ENCODE measurements at places on chromosomes 2 and 18.

GRCh38 chr2:36677386-36677785 lies 19.1 kb upstream of the VIT start:
- DNase-seq, result no peak

- no peak for DNase-seq
Measured at GRCh38 chr18:13407484-13407883, 188.9 kb downstream of the LDLRAD4 start.

DNA sequence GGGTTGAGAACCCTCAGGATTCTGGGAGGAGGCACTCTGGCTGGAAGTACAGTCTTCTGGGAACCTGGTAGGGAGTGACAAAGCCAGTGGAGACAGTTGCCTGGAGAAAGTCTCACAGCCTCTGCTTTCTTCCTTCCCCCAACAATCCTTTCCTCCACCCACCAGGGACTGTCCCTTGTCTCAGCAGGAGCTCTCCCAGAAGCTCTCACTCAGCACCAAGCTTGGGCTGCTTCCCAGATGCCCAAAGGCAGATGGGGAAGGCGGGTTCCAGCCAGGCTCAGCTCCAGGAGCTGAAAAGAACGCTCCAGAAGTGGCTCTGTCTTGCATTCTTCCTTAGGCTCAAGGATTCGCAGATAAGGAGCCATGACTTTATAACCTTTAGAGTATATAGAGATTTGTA lies 7.6 kb upstream of the NAGK start:
- DNase-seq, result no peak

GRCh38 chr2:68767031-68767961 lies 32.7 kb downstream of the ARHGAP25 start:
- DNase-seq, result no peak

GRCh38 chr18:27713738-27714095 lies 463.2 kb downstream of the CDH2 start:
- DNase-seq, result no peak

GRCh38 chr18:33014060-33014796 lies 241.4 kb upstream of the KLHL14 start:
- DNase-seq, result no peak

GRCh38 chr2:26786207-26787028 lies 562 bp downstream of the CENPA start:
- peak; percentile 54 for DNase-seq

DNA sequence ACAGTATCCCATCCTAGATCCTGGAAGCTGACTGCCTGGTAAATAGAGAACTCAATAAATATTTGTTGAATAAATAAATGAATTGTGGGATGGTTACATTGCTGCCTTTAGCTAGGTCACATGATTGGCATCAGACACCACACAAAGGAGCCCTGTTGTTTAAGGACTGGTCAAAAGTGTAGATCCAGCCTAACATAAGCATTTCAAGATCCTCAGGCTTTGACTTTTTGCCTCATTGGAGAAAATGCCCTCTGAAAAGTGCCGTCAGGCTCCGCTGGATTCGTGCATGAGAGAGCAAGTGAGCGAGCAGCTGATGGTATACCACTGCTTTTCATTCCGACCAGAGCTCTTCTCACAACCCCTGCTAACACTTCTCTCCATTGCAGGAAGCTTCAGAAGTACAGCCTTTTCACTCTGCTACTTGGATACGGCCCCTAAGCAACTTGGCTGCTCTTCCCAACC lies 1.3 kb upstream of the ZNF24 start:
- DNase-seq, result no peak

GRCh38 chr2:34899079-34899478 lies 1300.0 kb upstream of the FAM98A start:
- no peak for DNase-seq

GRCh38 chr2:27804146-27804545 lies 32.6 kb downstream of the MRPL33 start:
- DNase-seq, result no peak

- no peak for DNase-seq
Measured at GRCh38 chr2:60438131-60438530, 115.3 kb downstream of the BCL11A start.

DNA sequence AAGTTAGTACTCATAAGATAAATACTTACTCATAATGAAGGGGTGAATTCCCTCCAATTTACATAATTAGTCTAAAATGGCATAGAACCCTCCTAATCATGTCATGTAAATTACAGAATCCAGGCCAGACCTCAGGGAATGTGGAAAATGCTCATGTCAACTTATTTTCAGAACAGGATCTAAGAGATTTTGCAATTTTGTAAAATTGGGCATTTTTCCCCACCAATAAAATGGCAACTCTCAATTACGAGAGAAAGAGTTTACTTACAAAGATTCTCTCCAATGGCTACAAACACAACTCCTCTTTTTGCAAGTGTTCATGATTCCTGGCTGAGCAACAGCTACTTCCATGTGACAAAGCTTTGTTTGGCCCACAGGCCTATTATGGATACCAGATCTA lies 33.8 kb upstream of the SP5 start:
- DNase-seq, result no peak

DNA sequence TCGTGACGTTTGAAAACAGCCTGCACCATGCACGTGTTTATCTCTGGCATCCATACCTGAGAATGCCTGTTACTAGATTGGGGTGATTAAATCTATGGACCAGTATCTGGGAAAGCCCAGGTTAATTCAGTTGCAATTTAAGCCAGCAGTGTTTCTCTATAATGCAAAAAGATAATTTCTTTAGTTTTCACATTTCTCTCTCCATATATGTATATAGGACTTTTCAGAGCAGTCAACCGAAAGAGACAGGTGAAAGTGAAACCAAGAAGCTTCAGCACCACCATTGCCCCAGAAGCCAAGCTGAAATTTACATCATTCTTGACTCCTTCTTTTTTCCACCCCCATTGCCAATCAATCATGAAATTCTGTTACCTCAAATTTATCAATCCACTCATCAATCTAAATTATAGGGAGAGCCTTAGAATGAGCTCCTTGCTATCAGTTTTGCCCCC lies 2.7 kb upstream of the LRP2 start:
- DNase-seq, result no peak

DNA sequence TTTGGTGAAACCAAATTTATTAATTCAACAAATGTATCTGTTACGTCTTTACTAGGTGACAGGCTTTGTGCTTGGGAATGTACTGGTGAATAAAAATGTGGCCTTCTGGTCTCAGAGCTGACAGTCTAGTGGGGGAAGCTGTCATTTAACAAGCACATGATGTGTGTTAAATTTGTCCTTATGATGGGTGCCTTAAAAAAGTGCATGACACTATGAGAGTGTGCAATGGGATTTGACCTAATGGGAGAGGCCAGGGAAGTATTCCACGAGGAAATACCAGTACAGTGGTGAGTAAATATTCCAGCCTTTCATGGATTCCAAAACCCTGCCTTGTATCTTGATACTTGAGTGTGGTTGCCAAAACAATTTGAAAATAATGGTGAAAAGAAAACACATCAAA lies 308.9 kb downstream of the PLCL1 start:
- no peak for DNase-seq

DNA sequence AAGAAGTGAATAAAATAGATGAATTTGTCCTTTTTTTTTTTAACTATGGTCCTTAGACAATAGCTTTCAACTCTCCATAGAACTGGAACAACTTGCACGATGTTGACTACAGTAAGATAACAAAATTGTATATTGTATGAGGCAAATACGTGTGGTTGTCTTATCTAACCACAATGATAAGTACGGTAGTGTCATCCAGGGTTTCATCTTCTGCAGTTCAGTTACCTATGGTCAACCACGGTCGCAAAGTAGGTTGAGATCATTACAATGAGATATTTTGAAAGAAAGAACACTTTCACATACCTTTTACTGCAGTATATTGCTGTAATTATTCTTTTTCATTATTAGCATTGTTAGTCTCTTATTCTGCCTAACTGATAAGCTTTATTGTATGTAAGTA lies 295.2 kb downstream of the PARD3B start:
- no peak for DNase-seq

DNA sequence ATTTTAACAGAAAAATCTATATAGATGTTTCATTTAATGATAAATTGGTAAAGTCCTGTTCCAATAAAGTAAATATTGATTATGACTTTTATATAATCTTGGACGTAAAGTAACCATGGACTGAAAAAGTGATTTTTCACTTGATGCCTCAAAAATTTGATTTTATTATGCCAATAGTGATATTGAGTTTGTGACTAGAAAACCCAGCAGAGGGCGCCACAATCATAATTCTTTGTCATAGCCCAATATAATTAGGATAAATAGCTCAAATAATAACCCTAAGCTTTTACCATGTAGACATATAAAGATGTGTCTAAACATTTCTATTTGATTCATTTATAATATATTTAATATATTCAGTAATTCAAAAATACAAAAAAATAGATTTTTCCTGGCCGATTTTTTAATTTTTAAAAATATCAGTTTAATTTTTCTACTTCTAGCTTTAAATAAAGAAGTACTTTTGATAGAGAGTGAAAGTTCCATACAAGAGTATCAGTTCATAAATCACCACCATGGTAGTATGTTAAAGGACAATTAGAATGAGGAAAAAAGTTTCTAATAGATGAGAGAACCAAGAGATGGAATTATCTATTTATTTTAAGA lies 30.7 kb downstream of the CAMKMT start:
- peak; percentile 70 for DNase-seq

- no peak for DNase-seq
Measured at GRCh38 chr2:108983061-108983460, 6.0 kb downstream of the EDAR start.

DNA sequence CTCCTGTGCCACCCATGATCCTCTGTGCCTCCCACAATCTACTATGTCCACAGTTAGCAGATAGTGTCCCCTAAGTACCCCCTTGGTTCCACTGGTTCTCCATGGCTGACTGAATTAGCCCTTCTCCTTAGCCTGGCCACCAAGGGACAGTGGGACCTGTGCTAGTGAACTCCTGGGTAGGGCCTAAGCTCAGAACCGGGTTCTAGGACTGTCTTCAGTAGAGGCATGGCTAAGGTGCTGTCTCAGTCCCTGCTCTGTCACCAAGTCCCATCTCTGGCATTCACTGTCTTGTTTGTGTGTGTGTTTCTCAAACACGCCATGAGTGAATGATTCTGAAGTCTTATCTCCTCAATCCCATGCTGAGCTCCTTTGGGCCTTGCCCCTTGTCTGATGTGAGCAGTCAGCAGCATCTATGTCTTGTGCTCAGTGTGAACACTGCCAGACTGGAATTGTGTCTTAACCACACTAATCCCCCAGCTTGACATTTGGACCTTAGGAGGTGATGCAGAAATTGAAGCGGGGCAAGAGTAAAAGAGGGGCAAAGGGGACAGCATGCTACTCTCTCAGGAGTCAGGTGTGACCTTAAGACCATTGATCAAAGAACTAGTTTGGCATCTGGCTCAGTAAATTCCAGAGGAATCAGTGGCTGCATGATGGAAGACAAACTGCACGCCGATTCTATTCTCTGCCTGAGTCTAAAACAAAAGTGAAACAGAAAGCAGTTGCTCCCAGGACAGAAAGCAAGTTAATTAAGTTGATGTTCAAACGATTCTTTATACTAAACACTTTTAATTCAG lies 190.5 kb downstream of the ALPK2 start:
- DNase-seq, result no peak

GRCh38 chr2:51153236-51153635 lies 121.3 kb upstream of the NRXN1 start:
- no peak for DNase-seq

DNA sequence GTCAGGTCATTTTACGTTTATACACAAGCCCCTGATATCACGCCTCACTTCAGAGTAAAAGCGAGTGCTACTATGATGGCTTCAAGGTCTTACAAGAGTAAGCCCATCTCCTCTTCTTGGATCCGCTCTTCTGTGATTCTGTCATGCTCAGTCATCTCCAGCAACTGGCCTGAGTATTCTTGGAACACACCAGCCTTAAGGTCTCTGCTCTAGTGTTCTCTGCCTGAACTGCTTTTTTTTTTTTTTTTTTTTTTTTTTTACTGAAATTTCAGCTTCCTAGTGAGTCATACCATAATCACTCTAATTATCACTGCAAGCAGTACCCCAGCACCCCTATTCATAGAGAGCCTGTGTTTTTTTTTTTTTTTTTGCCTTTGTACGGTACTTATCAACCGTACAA lies 1228.9 kb downstream of the CNTNAP5 start:
- no peak for DNase-seq

DNA sequence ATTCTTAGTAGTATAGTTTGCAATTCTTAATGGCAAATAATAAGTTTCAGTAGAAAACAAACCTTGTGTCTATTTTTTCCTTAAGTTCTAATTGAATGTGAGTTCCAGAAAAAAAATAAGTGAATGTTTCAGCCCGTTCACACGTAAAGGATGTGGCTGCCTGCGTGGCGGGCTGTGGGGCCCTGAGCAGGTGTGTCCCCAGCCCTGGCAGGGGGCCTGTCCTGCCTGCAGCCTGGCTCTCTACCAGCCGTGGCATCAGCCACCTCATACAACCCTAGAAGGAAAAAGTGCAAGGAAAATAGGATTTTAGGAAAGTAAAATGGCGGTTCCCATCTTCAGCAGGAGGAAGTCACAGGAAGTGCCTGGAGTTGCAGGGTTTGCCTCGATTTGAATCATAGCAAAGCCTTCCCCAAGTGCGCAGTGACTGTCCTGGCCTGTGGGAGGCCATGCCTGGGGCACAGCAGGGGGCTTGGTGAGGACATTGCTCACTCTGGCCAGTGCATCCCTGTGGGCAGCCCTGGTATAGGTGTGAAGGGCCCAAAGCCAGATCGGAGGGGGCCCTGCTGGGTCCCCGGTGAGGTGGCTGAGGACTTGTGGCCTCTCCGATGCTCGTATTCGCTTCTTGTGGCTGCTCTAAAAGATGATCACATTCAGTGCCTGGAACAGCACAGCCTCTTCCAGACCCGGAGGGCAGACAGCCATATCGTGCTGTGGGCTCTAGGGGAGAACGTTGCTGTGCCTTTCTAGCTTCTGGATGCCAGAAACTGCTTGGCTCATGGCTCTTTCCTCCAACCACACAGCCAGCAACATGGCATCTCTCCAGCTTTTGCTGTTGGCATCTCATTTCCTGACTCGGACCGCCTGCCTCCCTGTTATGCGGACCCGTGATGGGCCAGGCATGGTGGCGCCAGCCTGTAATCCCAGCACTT lies 12.6 kb downstream of the DTYMK start:
- DNase-seq, result no peak

DNA sequence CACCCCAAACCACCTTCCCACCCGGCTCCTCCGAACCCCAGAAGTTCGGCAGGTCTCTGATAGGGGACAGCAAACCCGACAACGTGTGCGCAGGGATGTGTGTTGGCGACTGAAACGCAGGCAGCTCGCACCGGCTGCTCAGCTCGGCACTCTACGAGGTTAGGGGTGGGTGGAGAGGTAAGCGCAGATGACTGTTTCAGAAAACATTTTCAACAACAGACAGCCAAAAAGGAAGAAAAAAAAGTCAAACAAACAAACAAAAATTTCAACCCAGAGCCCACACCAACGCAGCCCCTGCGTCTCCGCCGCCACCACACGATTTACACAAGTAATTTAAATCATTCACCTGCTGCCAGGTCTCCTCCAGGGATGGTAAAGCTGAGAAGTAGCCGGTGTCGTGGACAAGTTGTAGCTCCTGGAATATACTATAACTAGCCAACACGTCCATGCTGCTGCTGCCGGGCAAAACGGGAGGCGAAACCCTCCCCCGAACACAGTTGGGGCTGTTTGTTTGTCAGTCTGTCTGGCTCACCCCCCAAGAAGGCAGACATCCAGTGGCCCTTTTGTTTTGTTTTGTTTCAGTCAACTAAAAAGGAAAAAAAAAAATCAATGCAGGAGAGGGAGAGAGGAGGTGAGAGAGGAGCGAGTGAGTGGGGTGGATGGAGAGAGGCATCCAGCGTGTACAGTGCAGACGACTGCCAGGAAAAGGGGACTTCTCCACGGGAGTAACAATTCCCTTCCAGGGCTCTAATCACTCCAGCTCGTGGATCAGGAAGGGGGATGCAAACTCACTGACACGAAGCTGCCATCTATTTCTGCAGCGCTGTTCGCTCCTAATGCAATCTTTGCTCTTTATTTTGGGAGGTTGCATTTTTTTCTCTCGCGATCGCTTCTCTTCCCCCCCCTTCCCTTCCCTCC lies at the start of gene KLF7:
Gene KLF7 (minus strand): TSS at position 828 of the 918 bp plus-strand sequence. CDS start 380 bp downstream, at position 448.
- DNase-seq, result peak; percentile 44

Data from liver (tissue), 10 donors.